ENCODE measurements at places on chromosomes 12 and 14.

DNA sequence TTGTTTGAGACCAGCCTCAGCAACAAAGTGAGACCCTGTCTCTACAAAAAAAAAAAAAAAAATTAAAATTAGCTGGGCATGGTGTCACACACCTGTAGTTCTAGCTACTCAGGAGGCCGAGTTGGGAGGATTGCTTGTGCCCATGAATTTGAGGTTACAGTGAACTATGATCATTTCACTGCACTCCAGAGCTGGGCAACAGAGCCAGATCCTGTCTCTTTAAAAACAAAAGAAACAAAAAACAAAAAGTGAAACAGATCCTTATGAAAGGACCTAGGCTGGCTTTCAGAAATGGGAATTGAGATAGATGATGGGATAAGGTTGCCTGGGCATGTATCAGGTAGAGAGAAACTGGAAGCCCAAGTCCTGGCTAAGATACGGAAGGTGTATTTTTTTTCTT lies 13.9 kb downstream of the ACTR6 start:
- no peak for DNase-seq

GRCh38 chr14:56133547-56133946 lies 15.3 kb downstream of the PELI2 start:
- no peak for DNase-seq

DNA sequence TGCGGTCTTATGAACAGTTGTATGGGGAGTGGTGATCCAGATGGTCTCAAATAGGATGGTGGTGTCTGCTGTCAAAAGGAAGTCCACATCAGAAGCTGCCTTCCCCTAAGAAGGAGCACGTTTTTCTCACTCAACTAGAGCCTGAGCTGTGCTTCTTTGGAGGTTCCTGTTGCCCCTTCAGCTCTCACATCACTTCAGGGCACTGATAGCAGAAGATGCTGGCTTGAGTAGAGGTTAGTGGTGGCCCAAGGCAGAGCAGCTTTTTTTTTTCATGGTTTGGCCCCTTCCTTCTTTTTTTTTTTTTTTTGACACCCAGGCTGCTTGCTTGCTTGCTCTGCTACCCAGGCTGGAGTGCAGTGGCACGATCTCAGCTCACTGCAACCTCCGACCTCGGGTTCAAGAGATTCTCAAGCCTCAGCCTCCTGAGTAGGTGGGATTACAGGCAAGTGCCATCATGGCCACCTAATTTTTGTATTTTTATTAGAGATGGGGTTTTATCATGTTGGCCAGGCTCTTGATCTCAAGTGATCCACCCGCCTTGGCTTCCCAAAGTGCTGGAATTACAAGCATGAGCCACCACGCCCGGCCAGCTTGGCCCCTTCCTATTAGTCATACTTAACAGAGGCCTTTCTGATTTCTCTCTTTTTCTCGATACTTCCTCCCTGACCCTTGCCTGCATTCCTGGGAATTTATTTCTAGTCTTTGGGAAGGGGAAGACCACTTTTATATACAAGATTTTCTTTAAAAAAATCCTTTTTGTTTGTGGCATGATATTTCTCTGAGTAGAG lies 31.6 kb downstream of the KLRD1 start:
- DNase-seq = no peak

GRCh38 chr12:6347367-6348338 lies 5.8 kb upstream of the TNFRSF1A start:
- no peak for DNase-seq

DNA sequence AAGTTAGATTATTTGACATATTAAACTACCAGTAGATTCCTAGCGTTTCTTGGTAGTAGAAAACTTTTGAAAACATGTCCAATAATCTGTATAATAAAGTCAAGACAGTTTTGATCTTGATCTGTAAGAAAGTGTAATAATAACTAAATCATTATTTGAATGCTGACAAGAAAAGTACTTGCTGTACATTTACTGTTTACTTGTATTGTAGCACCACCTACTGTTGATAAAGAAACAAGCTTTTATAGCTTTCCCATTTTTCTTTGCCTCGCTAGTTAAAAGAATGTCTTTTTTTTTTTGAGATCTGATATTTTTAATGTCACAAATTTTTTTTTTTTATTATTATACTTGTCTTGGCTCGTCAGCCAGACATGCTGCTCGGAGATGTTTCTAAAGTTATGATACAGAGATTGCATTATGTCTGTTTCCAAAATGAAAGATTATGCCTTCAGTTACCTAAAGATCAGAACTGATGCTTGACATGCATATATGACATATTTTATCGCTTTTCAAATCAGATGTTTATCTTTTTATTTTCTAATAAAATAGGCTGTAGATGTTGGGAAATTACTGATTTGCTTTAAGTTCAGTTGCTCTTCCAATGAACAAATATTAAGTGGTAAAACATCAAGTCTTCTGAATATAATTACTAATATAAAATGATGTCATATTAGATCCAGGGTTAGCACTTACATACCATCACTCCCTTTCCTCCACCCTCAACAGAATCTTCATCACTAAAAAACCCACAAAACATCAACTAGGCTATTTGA lies 140.5 kb downstream of the AKAP6 start:
- peak; percentile 37 for DNase-seq

DNA sequence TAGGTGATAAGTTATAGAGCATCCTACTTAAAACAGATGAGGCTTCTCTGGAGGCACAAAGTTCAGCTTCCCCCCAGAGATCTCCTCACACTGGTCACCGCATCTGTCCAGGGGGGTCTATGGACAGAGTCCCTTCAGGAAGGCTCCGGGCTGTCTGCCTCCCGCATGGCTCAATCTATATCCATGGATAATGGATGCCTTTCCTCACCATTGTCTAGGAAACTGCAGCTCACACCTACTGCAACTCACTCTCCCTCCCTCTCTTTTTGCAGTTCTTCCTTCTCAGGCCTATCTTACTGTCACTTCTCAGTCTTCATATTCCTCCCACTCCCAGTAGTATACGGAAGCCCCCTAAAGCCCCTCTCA lies 100.6 kb upstream of the BCL2L14 start:
- no peak for DNase-seq

DNA sequence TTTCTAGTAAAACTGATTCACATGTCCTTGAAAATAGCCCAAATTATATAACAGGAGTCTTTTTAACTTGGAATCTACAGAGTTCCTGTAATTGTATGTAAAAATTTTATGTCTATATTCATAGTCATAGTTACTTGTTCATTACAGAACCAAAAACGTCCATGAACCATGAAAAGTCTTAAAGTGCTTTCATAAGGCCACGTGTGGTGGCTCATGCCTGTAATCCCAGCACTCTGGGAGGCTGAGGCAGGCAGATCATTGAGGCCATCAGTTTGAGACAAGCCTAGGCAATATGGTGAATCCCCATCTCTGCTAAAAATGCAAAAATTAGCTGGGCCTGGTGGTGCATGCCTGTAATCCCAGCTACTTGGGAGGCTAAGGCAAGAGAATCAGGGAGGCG lies 48.4 kb downstream of the GALNT4 start:
- no peak for DNase-seq

DNA sequence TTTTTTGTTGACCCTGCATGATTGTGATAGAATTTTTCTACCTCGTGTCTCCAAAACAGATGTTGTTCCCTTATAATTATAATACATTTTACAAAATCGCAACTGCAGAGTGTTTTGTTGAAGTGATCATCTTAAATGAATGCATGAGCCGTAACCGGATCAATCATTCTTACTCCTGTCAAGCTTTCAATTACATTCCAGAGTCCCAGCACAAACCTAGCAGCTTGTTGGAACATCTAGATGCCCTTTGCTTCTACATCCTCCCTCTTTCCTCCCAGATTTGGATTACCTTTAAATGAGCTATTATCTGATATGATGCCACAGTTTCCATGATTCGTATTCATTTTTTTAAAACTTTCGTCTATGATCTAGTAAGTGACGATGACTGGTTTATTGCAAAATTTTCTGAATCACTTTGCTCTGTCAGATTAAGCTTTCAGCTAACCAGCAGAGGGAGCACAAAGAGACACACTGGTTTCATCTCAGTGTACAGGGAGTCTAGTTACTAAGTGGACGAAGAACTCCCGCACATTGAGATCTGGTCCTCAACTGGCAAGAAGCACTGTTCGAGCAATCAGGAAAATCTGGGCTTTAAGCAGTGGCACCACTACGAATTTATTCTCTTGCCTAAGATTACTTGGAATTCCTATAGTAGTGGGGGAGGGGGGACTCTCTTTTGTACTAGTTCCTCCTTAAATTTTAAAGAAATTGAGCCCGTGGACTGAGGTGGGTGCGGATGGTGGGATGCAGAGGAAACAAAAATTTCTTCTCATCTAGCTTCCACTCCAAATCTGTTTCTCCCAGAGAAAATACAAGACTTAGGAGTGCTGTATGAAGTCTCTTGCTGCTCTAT lies 40.9 kb downstream of the TSHR start:
- peak; percentile 81 for DNase-seq

DNA sequence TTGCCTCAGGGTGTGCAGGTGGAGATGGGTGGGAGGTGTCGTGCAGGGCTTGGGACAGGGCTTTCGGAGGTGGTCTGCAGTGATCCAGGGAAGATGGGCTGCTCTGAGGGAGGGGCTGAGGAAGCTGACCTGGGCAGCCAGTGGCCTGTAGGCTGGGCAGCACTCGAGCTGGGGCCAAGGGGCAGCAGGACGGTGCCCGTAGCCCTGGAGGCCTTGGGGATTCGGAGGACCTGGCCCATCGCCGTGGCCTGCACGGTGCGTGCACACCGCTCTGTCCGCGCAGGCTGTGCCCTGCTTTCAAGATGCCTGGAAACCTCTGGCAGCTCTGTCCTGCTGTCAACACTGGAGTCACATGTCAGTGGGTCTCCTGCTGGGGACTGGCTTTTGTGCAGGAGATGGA lies 9.1 kb downstream of the PACS2 start:
- no peak for DNase-seq

- DNase-seq = no peak
Observed at GRCh38 chr14:54681811-54682261, 114.9 kb downstream of the SAMD4A start.

DNA sequence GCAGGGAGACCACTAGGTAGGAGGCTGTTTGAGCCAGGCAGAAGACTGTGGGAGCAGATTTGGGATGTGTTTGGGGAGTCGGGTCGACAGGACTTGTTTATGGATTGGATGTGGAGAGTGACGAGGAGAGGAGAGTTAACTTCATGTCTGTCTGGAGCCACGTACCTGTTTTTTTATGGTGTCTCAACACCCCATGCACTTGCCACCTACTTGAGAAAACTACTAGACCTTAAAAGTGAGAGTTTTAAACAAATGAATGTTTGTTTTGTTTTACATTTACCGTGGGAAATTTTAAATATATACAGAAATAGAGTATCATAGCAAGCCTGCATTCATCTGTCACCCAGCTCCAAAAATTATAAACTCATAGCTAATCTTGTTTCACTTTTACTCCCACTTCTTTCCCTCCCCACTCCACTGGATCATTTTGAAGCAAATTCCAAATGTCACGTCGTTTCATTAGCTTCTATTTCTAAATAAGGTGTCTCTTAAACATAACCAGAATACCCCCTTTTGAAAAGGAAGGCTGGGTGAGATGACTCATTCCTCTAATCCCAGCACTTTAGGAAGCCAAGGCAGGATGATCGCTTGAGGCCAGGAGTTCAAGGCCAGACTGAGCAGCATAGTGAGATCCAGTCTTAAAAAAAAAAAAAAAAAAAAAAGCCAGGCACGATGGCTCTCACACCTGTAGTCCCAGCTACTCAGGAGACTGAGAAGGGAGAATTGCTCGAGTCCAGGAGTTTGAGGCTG lies 136.2 kb downstream of the ANO6 start:
- DNase-seq = no peak

GRCh38 chr12:53326460-53327185 lies 5.2 kb upstream of the AAAS start:
- no peak for DNase-seq

- DNase-seq = peak; percentile 10
Observed at GRCh38 chr12:127680516-127680915, 586.5 kb upstream of the TMEM132C start.

DNA sequence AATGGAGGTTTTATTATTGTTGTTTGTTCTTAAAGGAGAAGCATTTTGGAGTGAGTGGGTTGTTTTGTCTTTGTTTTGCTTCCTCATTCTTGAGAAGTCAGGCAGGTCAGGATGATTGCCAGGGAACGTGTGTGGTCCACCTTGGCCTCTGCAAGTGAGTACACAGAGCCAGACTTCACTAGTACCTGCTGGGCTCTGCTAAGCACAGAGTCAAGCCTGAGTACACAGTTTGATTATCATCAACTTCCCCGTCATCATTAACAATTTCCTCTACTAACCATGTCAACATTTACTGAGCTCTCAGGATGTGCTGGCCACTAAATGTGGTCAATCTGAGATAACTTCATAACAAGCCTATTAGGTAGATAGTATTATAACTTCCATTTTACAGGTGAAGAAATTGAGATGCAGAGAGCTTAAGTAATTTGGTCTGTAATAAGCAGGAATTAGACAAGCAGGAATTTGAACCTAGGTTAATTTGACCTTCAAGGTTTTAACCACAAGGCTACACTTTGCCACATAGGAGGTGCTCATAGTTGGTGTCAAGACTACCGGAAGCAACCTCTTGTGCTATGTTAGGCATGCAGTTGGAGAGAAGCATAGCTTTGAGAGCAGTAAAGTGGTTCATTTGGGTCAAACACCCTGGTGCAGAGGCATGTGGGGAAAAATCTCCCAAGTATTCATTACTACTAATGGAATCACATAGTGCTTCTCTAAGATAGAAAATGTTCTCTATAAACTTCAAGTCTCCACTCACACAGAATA lies 178.3 kb downstream of the NUAK1 start:
- DNase-seq = no peak

- DNase-seq = no peak
Observed at GRCh38 chr14:61621444-61621843, 73.9 kb upstream of the HIF1A start.

- no peak for DNase-seq
Observed at GRCh38 chr12:111247083-111247783, 121.7 kb downstream of the PHETA1 start.

- DNase-seq = no peak
Observed at GRCh38 chr14:101215927-101216326, 312.4 kb upstream of the RTL1 start.

DNA sequence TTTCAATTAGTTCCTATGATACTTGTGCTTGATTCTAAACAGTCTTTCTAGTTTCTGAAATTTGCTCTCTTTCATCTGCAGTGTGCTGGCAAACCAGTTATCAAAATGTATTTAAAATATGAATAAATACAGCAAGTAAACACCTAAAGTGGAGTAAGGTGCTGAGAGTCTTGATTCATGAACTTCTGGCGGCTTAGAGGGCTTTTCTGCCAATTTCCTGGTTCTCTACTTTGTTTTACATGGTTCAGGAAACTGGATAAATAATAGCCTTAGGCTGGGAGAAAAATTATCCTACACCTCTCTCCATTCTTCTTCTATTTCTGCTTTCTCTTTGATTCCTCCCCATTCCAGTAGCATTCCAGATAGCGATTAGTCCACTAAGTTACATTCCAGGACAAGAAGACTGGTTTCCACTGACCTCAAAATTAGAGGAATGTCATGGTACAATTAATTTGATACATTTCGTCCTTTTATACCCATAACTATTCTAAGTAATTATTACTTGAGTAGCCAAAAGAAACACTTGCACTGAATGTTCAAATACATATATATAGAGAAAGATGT lies 14.9 kb downstream of the ATP2B1 start:
- no peak for DNase-seq

- no peak for DNase-seq
Observed at GRCh38 chr12:78880078-78880477, 15.5 kb downstream of the SYT1 start.
